ENCODE measurements at places on chromosomes 7 and 10.

DNA sequence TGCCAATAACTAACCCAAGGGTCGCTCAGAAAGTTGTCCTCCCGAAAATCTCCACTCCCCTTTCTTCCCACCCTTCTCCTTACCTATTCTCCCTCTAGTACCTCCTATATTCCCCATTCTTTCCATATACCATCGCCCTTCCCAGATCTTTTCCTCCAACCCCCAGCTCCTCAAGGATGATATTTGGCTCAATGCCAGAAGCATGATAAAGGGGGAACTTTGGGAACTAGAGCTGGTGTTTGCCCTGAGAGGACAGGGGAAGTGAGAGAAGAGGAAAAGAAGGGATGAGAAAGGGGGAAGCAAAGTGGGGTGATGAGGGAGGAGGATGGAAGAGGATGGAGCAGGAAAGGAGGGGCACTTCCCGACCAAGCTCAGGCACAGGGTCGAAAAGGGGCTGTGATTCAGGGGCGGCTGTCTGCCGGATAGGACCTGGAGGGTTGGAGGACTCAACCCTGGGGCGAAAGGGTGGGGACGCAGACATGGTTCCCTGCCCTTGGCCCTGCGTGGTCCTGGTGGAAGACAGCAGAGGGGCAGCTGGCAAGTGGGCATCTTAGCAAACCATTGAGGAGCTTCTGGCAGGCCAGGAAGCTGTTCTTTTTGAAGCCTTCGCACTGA lies 1.8 kb downstream of the OIT3 start:
- DNase-seq, result no peak

DNA sequence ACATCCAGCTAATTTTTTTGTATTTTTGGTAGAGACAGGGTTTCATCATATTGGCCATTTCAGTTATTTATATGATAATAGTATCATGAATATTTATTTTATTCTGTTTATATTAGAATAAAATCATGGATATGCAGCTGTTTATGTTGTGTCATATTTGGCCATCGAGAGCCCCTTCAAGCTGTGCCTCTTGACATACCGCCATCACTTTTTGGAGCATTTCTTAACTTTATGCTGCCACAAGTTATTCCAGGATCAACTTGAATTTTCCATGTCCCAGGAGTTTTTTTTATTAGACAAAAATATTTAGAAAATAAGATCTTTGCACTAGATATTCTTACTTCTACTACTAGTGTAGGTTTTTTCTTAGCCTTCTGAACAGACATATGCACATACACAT lies 1067.0 kb upstream of the LRRTM3 start:
- no peak for DNase-seq

- DNase-seq, result no peak
Measured at GRCh38 chr7:80151274-80151665, 16.6 kb downstream of the GNAI1 start.

DNA sequence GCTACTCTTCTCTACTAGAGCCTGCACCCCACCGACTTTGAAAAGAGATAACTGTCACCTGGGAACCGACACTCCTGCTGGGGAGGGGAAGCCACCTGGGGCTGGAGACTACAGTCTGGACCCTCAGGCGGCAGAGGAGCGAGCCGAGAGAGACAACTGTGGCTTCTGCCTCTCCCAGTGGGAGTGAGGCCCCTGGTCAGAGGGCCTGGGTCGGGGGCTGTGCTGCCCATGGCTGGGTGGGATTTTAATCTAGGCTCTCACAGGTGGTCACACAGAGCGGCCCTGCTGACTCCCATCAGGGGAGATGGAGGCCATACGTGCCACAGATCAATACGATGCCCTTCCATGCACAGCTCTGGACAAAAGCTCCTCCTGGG lies 372.1 kb downstream of the DNAJB6 start:
- DNase-seq, result no peak

DNA sequence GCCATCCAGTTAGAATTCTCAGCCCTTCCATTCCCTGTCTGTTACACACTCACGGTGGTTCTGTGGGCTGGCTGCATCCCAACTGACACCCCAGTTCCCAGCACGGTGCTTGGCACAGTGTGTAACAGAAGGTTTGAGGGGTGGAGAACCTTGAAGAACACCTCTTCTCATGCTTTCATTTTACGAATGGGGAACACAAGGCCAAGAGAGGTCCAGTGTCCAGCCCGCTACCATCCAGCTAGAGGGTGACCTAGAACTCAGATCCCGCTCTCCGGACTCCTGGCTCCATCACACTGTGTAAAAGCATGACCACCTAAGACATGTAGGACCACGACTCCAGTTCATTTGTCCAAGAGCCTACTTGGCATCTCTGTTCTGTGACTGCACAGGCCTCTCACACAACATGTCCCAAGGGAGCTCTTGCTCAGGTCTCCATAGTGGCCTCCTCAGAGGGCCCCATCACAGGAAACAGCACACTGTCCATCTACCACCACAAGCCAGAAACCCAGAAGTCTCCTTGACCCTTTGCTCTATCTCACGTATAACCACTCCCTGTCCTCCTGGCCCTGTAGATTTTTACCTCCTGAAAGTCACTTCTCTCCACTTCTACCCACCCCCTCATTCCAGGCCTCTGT lies 2.8 kb upstream of the CDH23 start:
- DNase-seq, result no peak
